ENCODE measurements at places on chromosomes 6 and 20.

- DNase-seq: no peak
Measured at GRCh38 chr6:141167945-141168344, 964.8 kb upstream of the GJE1 start.

- DNase-seq: no peak
Measured at GRCh38 chr6:169169941-169170582, 83.6 kb downstream of the THBS2 start.

DNA sequence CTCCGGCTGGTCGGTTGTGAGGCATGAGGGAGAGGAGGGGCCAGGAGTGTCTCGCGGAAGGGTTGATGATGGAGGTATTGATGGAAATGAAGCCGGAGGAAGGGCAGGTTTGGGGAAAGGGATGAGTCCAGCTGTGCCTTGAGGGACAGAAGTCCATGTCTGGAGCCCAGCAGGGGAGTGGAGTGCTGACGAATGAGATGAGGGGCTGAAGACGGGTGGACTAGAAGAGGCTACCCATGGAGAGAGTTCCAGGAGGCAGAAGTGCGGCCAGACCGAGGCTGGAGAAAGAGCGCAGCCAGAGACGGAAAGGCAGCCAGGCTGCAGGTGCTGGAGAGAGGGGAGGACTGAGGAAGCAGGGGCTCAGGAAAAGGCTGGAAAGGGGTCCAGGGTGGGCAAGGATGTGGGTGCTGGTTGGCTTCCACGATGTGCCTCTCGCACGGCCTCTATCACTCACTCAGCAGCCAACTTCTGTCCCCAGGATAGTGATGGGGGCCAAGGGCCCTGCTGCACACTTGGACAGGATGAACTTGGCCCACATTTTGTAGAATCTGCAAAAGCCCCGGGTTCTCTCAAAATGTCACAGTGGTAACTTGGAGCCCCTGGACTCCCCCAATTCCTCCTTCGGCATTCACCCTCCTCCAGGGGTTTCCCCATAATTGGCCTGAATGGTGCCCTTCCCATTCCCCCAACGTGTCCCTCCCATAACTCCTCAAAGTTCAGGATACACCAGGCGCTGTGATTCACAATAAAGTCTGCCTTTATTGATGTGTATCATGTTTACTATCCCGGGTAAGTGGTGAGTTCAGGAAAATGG is 627 bp upstream of the EIF6 start:
- no peak for DNase-seq

DNA sequence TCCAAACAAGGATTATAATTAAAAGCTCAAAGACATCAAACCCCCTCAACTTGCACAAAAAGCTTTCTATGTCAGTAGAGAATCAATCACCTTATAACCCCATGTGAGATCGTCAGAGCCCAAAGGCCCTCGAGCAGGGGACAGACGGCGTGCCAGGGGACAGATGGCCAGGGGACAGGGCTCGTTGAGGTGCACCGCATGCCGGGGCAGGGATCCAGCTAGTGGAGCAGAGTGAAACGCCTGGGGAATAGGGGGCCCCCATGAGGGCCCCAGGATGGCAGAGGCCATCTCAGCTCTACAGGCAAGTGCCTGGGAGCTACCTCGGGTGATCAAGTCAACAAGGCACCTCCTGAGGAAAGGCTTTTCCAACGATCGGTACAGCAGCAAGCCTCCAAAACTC is 28.6 kb downstream of the DIDO1 start:
- no peak for DNase-seq

DNA sequence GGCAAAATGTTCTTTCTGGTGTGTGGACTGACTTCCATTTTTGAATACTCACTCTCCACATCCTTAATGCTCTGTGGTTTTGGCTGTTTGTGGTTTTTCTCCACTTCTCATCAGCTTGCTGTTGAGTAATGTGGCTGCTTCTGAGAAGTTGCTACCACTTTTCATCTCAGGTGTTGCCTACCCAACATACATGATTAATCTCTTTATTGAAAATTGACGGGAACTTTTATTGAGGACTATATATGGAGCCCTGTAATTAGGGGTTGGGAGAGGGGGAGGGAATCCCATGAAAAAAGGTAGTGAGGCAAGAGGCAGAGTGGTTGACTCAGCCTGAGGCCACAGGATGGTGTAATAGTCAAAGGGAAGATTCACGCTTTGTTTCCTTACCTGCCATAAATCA is 17.6 kb downstream of the IL22RA2 start:
- DNase-seq: no peak

GRCh38 chr20:53631909-53632662 is 38.4 kb upstream of the ZNF217 start:
- DNase-seq: no peak

DNA sequence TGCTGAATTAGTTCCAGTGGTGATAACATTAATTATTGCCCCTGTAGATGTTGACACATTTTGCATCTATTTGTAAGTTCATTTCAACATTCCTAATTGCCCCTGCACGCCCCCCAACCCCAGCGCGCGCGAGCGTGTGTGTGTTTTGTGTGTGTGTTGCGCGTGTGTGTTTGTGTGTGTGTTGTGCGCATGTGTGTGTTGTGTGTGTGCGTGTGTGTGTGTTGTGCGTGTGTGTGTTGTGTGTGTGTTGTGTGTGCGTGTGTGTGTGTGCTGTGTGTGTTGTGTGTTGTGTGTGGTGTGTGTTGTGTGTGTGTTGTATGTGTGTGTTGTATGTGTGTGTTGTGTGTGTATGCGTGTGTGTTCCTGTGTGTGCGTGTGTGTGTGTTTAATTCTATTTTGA is 245.7 kb upstream of the GMDS start:
- DNase-seq: no peak

GRCh38 chr20:44615169-44615791 is 32.9 kb downstream of the PKIG start:
- DNase-seq: no peak

DNA sequence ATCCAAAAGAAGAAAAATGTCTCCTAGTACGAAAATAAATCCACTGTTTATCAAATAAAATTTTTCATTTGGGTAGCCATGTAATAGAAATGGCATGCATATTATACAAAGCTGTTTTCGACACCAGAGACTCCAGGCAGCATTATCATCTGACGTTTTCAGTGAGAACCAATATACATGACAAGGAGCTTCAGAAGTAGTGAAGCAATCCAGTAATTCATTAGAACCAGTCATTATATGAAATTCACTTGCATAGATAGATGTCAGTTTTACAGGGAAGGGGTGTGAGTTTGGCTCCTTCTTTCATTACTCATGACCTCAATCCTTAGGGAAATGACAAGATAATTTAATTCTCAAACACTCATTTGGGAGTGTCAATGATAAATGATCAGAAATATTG is 14.7 kb downstream of the HTR1B start:
- no peak for DNase-seq

DNA sequence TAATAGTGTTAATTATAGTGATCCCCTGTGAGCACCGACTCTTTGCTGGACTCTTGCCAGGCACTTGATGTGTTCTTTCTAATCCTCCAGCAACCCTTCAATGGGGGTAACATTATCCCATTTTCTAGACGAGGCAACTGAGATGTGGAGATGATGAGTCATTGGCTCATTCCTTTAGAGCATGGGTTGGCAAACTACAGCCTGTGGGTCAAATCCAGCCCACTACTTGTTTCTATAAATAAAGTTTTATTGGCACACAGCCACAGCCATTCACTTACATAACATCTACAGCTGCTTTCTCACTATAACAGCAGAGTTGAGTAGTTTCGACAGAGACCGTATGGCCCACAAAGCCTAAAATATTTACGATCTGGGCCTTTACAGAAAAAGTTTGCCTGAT is 249.5 kb upstream of the KCNG1 start:
- no peak for DNase-seq

DNA sequence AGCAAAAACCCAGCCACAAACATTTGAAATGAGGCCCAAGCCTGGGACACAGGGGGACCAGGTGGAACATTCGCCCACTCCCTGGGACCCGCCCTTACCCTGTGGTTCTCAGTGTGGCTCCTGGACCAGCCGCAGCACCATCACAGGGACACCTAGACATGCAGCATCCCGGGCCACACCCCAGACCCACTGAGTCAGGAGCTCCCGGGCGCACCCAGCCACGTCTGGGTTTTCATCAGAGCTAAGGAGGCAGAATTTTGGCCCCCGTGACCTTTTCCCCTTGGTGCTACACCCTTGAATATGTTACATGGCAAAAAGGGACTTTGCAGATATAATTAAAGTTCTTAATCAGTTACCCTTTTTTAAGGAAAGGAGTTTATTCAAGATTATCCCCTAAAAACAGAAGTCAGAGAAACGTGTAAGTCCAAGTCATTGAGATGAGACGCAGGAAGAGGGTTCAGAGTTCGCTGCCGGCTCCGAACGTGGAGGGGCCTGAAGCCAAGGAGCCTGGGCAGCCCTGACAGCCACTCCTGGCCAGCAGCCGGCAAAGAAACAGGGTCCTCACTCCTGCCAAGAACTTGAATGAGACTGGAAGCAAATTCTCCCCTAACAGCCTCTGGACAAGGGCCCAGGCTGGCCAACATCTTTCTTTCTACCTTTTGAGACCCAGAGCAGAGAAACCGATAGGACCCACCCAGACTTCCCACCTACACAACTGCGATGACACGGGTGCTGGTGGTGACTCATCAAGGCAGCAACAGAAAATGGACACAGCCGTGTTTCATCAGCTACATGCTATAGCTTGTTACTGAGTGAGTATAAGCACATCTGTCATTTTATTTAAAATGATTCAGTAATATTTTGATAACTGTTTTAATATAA is 25.3 kb downstream of the BFSP1 start:
- DNase-seq: no peak

DNA sequence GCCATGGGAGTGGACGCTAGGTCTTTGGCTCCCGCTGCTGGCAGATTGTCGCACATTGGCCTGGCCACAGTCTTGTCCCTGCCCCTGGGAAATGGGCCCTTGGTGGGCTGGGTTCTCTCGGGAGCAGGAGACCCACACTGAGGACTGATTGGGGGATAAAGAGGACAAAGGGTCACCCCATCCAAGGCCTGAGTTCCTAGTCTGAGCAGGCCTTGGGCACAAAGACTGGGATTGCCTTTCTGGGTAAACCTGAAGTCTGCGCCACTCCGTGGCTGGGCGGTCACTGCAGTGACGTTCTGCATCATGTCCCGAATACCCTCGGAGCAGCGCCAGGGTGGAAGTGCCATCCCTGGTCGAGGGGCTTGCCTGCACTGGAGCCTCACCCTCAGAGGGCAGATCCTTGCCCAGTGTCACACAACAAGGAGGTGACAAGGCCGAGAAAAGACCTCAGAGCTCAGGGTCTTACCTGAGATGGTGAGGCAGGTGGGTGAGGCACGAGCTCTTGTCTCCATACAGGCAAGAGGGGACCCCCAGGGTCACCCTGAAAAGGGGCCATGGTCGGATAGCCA is 36.1 kb upstream of the ZBP1 start:
- no peak for DNase-seq

- no peak for DNase-seq
Measured at GRCh38 chr6:53628354-53629119, 37.0 kb downstream of the KLHL31 start.

DNA sequence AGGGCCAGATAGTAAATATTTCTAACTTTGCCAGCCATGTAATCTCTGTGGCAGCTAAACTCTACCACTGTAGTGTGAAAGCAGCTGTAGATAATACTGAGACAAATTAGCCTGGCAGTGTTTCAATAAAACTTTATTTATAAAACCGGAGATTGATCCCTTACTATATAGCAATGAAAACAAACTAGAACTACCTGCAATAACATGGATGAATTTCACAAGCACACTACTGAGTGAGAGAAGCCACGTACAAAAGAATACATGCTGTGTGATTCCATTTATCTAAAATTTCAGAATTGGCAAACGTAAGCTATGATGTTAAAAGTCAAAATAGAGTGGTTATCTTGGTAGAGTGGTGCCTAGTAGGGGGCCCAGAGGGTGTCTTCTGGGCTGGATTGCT is 198.7 kb upstream of the SGK1 start:
- DNase-seq: no peak

DNA sequence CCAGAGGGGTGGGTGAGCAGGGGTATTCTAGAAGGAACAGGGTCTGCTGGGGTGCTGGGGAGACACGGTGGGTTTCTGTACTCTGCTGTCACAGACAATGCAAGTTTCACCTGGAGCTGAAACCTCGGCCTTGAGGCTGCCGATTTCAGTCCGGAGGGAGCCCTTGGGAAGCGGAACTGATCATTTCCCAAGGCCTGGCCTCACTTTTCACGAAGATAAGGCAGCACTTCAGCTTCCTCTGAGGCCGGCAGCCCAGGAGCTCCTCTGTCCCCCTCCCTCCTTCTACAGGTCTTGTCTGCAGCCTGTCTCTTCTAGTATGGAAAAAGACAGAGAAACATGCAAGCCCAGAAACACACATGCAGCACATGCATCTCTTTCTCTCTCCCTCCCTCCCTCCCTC is 242.1 kb downstream of the CDC5L start:
- DNase-seq: no peak

GRCh38 chr20:58188527-58188926 is 39.9 kb downstream of the ANKRD60 start:
- DNase-seq: no peak

- DNase-seq: no peak
Measured at GRCh38 chr6:47016909-47017308, 25.2 kb downstream of the ADGRF1 start.

- no peak for DNase-seq
Measured at GRCh38 chr6:101992286-101992685, 598.8 kb downstream of the GRIK2 start.

DNA sequence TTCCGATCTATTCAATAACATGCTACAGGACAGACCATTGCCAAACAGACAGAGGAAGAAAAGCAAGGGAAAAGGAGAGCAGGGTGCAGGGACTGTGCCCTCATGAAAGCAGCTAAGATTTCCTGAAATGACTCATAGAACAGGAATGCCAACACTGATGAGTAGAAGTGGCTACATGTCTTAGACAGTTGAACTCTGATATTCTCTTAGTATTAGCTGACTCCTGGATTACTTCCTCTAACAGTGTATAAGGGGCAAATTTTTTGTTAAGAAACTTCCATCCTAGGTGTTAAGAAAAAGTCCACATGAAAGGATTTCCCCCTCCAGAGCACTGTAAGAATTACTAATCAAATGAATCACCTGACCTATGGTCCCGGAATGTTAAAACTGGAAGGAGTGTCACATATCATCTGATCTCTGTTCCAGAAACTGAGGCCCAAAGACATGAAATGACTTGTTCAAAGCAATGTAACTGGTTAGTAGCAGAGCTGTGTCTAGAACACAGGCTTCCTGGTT is 224.9 kb downstream of the IBTK start:
- no peak for DNase-seq

GRCh38 chr6:161918628-161919205 is 644.9 kb upstream of the AGPAT4 start:
- no peak for DNase-seq

DNA sequence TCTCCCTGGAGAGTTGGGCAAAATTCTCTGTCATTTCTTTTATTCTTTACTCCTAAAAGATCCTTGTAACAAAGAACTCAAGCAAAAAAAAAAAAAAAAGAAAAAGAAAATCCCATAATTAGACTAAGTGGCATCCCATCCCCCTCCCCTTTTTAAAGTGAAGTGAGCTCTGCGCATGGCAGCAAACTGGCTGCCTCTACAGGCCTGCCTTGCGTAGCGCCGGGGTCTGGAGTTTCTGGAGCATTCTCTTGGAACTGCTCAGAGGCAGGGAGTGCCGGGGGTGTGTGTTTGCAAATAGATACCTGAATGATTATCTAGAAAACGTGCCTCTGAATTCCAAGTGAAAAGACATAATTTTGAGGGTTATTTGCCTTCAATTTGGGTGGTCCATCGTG is 48.1 kb downstream of the FOXC1 start:
- DNase-seq: no peak

- DNase-seq: no peak
Measured at GRCh38 chr6:46246081-46246480, 75.3 kb upstream of the ENPP5 start.
